A549 treated with GW870086 at 1 μM for 4 hours (cell line): ENCODE measurements at places on chromosomes 3 and 15. TPM values are rescaled to one million over a fixed set of nuclear protein-coding genes. Genes with fewer than 3 reads are reported as not detected.

Gene CACNA1D
- 0.61 to 1.2 TPM (median 0.85 TPM) in 5 replicates for total RNA-seq

Gene PARP15
- not detected in 5 replicates for total RNA-seq

Gene SCAANT1
- total RNA-seq = not detected in 5 replicates

Gene HACD2
- 27.7 to 39.8 TPM (median 33.9 TPM) in 5 replicates for total RNA-seq

Gene CD200R1
- total RNA-seq = 0.06 to 0.09 TPM (median 0.08 TPM) in 4 of 5 replicates, not detected in the other

Gene A4GNT
- not detected in 5 replicates for total RNA-seq

Gene CKMT1A
- total RNA-seq = 1.8 to 4.5 TPM (median 2.3 TPM) in 5 replicates

Gene HESX1
- total RNA-seq = 0.21 to 0.75 TPM (median 0.35 TPM) in 4 of 5 replicates, not detected in the other

Gene LTF
- not detected in 5 replicates for total RNA-seq

Gene CSTA
- total RNA-seq = 0.43 to 2.0 TPM (median 0.81 TPM) in 5 replicates

Gene GXYLT2
- 0.82 to 2.1 TPM (median 1.4 TPM) in 5 replicates for total RNA-seq

Gene MESP2
- total RNA-seq = 0.30 to 0.47 TPM (median 0.41 TPM) in 5 replicates

Gene ANKRD63
- 0.25 to 0.41 TPM (median 0.37 TPM) in 5 replicates for total RNA-seq

Gene BTLA
- total RNA-seq = not detected in 5 replicates

Gene CLDN11
- total RNA-seq = 0.17 to 0.32 TPM (median 0.28 TPM) in 4 of 5 replicates, not detected in the other

Gene GOLGA8G
- not detected in 5 replicates for total RNA-seq

Gene TTC21A
- total RNA-seq = 1.3 to 2.5 TPM (median 1.9 TPM) in 5 replicates

Gene FBN1
- total RNA-seq = 6.5 to 8.0 TPM (median 7.2 TPM) in 5 replicates

Gene ADCY5
- total RNA-seq = 0.34 to 0.81 TPM (median 0.43 TPM) in 5 replicates

Gene ENTPD3
- total RNA-seq = 0.05 to 0.10 TPM in 2 of 5 replicates, not detected in the others

Gene CSPG4
- total RNA-seq = 0.08 to 0.20 TPM (median 0.14 TPM) in 5 replicates

Gene SLC2A2
- not detected in 5 replicates for total RNA-seq

Gene SEC11A
- total RNA-seq = 324 to 422 TPM (median 331 TPM) in 5 replicates

Gene FAM3D
- not detected in 5 replicates for total RNA-seq

Gene GOLGA6L4
- 0.91 to 1.9 TPM (median 1.3 TPM) in 5 replicates for total RNA-seq

Gene MORC1
- not detected in 5 replicates for total RNA-seq

Gene GOLGA6A
- 0.06 to 0.16 TPM (median 0.09 TPM) in 5 replicates for total RNA-seq

Gene CRYBG3
- 6.0 to 10.1 TPM (median 6.9 TPM) in 5 replicates for total RNA-seq

Gene CIDEC
- 35.1 to 45.7 TPM (median 37.0 TPM) in 5 replicates for total RNA-seq

Gene CALML4
- total RNA-seq = 7.8 to 10.7 TPM (median 9.1 TPM) in 5 replicates
